Fibroblast of skin of left quadriceps (primary cell): ENCODE measurements at places on chromosomes 3 and 15.
A peak's percentile ranks its signal among the peaks of the same experiment; 100 is the strongest.

DNA sequence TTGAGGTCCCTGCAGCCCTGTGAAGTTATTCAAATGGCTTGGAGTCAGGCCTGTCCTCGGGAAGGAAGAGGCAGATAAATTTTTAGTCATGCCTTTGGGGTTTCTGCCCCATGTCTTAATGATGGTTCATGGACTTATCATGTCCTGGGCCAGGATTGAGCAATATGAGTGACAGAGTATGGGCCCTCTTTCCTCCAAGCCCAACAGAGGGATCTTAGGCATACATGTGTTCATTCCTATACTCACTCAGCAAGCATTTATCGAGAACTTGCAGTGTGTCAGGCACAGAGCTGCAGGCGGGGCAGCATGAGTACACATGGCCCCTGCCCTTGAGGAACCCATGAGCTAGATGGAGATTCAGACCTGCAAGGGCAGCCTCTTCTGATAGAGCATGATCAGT, 6.2 kb downstream of the ESYT3 start:
- no peak for DNase-seq

GRCh38 chr3:48561045-48561736, 2.4 kb downstream of the UCN2 start:
- DNase-seq, result no peak

- DNase-seq, result no peak
Measured at GRCh38 chr15:34336991-34337556, 507 bp downstream of the SLC12A6 start.

DNA sequence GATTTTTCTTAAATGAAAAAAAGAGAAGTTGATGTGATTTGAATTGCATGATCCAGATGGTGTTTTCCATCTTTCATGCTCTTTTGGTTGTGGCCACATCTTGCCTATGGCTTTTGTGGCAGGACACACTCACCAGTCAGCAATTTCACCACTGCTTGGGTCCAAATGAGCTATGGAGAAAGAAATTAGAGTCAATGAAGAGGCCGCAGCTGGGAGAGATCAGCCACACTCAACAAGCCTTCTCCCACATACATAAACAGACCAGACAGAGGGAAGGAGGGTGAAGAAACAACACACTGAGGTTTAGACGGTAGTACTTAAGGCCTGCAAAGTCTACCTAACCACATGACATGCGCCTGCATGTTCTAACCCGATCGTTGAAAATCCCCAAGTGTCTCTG, 110.7 kb upstream of the CDIN1 start:
- DNase-seq, result peak; percentile 86

DNA sequence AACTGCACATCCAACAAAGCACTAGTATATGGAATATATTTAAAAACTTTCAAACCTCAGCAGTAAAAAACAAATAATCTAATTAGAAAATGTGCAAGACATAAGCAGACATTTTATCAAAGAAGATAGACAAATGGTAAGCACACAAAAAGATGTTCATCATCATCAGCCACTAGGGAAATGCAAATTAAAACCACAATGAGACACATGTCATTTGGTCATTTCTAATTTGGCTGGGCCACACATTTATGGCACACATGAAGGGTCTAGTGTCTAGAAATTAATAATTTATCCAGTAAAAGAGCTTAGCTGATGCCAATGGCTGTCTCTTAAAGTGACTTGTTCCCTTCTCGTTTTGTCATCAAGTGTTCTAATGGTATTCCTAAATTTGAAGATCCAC, 45.8 kb downstream of the ARHGAP31 start:
- DNase-seq, result no peak

GRCh38 chr3:194281766-194282165, 69.4 kb downstream of the CPN2 start:
- no peak for DNase-seq

DNA sequence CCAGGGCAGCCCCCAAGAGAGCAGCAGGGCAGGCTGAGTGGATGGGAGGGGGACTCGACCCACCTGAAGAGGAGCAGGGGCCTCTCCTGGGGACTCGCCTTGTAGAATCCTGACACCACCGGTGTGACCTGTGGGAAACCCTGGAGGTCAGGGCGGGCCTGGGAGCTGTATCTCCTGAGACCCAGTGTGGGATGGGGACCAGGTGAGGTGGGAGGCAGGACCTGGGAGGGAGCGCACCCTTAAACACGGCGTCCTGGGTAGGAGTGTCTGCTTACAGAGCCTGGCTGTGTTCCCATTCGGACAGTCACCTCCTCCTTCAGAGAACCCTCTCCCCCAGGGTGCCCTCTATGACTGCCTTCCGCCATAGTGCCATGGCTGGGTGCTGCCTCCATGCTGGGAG, 27.1 kb downstream of the C15orf39 start:
- DNase-seq, result no peak

DNA sequence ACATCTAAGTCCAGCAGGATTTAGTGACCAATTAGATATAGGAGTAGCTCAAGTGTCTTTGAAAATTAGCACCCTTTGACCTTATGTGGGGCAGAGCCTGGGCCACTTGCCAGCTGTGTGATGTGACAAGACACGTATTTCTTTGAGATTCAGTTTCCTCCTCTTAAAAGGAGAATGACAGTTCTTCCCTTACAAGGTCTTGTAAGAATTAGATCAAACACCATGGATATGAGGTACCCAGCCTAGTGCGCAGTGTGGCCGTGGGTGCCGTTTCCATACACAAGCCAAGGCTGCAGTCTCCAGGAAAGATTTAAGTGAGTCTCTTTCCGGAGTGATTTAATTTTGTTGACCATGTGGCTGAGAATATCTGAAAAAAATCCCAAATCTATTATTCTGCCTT, 46.3 kb downstream of the ARHGAP31 start:
- DNase-seq, result no peak

- no peak for DNase-seq
Measured at GRCh38 chr3:177807150-177807875, 610.0 kb upstream of the TBL1XR1 start.

DNA sequence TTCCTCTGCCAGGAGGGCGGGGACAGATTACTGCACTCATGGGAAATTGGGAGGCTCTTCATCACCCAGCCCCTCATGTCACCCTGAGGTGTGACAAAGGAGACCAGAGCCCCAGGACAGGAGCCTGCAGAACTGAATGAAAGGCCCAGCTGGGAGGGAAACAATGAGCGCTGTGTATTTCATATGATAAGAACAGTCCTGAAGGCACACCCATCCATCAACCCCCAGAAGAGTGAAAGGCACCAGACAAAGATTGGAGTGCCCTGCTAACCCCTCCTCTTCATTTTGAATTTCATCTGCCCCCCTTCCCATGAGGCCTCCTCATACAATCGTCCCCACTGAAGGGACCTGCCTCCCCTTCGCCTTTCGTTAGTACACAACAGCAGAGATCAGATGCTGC, 160.0 kb upstream of the PRICKLE2 start:
- no peak for DNase-seq

DNA sequence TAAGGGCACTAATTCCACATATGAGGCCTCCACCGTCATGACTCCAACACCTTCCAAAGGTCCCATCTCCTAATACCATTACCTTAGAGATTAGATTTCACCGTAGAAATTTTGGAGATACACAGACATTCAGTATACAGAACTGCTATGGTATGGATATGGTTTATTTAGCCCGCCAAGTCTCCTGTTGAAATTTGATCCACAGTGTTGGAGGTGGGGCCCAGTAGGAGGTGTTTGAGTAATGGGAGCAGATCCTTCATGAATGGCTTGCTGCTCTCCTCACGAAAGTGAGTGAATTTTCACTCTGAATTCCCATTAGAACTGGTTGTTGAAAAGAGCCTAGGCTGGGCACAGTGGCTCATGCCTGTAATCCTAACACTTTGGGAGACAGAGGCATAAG, 7.4 kb downstream of the MKRN3 start:
- no peak for DNase-seq

DNA sequence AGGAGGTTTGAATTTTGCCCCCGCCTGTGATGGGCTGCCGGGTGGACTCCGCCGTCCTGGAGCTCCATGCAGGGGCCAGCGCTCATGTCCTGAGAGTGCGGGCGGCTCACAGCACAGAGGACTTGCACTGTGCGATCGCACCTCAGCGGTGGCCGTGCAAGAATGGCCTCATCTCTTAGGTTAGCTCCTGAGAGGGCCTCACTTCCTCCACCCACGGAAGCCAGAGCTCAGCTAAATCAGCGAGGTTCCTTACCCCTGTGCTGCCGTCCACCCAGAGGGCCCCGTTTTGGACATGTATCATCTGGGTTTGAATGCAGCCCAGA, 72.0 kb upstream of the PCSK6 start:
- no peak for DNase-seq

DNA sequence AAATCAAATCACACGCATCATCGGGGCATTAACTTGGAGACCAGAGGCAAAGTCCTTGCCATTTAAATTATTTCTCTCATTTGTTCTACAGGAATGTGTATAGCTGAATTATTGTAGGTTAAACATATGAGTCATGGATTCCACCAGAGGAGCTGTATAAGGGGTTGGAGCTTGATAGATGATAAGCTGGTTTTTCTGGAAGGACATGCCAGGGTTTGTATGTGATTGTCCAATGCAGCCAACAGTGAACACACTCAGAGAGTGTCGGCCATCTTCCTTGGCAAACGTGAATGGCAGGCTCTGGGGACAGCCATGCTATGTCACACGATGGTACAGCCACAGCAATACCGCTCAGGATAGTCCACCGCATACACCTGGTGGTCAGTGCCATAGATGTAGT, 25.1 kb downstream of the SSUH2 start:
- DNase-seq, result peak; percentile 49

GRCh38 chr3:186339180-186339918, 22.7 kb downstream of the DGKG start:
- DNase-seq, result no peak

DNA sequence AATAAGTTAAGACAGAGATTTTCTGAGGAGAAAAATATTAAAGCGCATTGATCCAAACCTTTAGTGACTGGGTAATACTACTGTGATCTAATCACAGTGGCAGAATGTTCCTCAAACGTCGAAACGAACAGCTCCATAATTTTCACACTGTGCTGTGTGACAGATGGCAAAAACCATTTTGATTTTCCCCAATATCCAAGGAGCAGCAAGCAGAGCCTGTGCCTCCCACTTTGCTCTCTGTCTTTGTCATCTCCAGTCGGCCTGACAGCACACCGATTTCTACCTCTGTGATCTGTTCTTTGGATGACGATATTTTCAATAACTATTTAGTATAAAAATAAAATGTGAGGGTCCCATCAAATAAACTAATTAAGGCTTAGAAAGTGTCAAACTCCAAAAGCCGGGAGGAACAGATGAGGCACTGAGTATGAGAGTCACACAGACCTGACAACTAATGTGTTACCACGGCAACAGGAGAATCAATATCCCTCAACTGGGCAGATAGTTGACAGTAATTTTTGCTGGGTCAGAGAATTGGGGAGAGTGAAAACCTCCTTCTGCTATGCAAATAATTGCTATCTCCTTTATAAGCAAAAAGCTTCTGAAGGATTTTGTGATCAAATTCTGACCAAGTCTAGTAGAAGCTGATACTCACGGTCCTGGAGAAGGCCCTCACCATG, 489.1 kb upstream of the CFAP20DC start:
- no peak for DNase-seq

DNA sequence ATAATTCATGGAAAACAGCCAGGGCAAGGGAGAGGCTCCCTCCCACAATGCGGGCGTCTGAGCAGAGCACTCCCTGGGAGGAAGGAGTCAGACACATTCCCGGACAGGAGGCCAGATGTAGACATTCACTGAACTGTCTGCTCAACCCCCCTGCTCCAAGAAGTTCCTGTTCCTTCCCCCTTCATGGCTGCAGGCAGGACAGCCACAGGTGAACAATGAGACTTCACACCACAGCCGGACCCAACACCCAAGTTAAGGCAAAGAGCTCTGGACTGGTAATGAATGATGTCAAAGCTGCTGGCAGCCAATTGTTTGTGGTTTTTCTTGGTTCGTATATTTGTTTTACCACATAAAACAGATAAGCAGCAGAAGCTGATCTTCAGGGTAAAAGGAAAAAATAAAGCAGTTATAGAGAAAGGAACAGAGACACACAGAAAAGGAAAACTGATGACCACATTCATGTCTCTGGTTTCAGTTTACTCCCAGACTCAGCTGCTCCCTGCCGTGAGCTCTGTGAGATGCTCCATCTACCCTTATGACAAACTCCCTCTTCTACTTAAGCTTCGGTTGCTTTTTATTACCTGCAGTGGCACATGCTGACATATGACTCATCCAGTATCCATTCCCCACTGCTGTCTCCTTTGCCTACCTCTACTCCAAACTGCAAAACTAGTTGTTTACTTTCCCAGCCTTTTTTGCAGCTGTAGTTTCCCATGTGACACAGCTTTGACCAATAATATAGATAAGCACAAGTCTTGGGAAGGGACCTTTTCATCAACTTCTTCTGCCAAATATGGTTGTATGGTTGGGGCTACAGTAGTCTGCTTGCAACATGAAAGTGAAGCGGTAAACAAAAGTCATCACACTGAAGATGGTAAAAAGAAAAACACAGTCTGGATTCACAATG, 33.1 kb downstream of the DZIP1L start:
- DNase-seq, result peak; percentile 62

- no peak for DNase-seq
Measured at GRCh38 chr3:4448187-4448586, 18.9 kb downstream of the SUMF1 start.

GRCh38 chr15:84795186-84795585, 22.0 kb upstream of the ALPK3 start:
- DNase-seq, result no peak

DNA sequence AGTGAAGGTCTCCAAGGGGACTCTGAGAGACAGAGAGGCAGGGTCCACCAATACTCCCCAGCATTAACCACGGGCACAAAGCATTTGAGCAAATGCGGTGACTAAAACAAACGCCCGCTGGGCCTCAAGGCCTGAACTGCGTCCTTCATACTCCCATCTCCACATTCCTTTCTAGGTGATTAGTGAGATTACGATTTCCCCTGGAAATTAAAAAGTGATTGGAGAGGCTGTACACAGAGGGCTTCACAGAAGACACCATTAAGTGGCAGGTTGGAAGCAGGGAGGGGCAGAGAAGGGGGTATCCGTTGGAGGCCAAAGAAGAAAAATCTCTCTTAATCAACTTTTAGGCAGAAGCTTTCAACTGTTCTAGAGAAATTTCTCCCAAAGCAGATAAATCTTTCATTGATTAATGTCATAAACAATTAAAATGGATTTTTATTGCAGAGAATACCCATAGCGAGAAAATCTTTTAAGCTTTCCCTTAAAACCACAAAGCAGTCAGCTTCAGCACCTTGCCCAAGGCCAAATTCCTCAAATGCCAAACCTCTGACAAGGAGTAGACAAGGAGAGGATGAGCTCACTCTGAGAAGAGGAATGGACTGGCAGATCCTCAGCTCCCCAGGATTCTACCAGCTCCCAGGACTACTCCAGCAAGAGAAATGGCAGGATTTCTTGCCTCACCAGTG, 38.2 kb downstream of the MB21D2 start:
- peak; percentile 97 for DNase-seq

DNA sequence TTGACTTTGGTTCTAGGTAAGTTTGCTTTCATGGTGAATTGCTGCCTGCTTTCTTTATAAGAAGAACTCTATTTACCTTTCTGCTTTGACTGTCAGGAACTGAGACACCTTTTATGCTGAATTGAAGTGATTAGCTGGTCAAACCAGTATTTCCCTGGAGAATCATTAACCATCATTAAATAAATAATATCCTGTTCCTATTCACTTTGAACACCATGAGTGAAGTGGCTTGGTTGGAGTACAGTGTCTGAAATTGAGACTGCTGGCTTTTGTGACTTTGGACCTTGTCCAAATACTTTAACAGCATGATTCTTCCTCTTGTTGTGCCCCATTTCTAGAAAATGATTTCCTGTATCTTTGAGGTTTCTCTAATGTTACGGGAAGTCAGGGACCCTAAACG, 5.6 kb upstream of the TMEM62 start:
- no peak for DNase-seq
